Osteocyte (in vitro differentiated cells): ENCODE measurements at places on chromosomes 1 and 21. TPM values are rescaled to one million over a fixed set of nuclear protein-coding genes. Genes with fewer than 3 reads are reported as not detected.

DNA sequence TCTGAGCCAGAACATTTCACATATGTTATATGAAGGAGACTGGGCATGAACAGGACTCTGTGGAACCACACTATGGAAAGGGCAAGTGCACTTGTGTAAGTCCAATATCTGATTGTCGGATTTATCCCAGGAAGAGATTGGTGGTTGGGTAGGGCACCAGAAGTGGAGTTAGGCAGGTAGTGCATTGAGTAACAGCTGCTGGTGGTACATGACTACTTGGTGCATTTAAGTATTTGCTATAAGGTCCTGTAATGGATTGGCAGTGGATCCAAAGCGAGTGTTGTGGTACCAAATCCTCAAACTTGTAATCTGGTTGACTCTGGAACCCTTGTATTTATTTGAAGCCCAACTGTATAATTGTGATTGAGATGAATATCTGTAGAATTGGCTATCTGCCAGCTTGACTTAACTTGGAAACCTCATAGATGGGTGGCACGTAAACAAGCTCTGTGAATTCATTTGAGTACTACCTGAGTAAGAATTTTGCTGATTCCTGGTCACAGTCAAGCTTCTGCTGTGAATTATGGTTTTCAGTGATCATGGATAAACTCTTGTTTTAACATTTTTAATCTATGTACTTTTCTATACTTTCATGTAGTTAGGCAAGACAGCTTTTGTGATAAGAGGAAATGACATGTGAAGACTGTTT, 21.1 kb downstream of the UBAP2L start:
- no peak for DNase-seq

DNA sequence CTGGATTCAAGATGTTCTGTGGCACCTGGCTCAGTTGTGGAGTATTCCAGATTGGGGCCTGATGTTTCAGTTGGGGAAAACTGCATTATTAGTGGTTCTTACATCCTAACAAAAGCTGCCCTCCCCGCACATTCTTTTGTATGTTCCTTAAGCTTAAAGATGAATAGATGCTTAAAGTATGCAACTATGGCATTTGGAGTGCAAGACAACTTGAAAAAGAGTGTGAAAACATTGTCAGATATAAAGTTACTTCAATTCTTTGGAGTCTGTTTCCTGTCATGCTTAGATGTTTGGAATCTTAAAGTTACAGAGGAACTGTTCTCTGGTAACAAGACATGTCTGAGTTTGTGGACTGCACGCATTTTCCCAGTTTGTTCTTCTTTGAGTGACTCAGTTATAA, 7.2 kb downstream of the FPGT start:
- no peak for DNase-seq

- no peak for DNase-seq
These were observed 7.4 kb upstream of the HYI start for GRCh38 chr1:43460988-43461693.

NUCKS1 gene
- 189 and 215 TPM in 2 replicates for total RNA-seq

MAB21L3 gene
- not detected in 2 replicates for total RNA-seq

MCOLN2 gene
- total RNA-seq = not detected in 2 replicates
